Osteoblast (primary cell): ENCODE measurements at places on chromosomes 13 and 19.

DNA sequence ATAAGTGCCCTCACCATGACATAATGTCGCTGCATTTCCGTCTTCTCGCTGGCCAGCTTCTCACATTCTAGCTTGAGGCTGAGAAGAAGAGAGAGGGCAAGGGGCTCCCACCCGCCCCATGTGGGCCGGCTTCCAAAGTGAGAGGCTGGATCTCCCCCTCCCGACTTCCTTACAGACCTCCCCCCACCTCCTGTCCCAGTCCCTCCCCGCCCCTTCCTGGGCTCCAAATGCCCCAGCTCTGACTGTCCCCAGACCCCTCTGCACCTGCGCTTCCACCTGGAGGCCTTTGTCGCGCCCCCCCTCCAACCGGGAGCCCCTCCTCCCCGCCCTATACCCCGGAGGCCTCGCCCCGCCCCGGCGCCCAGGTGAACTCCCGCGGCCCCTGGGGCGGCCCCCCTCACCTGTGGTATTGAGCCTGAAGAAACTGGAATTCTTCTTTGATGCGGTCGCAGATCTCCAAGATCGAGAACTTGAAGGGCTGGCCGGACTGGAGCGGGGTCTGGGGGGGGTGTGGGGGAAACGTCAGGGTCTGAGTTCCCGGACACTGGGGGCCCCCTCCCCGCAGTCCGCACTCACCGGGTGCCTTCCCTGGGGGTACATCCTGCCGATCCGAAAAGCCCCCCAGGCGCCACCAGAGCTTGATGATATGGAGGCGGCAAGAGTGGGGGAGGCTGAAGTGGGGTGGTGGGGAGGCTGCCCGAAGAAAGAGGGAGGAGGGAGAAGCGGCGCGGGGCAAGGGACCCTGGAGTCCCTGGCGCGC, 595 bp downstream of the TLE2 start:
- peak; percentile 91 for DNase-seq

- peak; percentile 86 for DNase-seq
Observed at GRCh38 chr19:34173193-34173956, 1.1 kb downstream of the LSM14A start.

DNA sequence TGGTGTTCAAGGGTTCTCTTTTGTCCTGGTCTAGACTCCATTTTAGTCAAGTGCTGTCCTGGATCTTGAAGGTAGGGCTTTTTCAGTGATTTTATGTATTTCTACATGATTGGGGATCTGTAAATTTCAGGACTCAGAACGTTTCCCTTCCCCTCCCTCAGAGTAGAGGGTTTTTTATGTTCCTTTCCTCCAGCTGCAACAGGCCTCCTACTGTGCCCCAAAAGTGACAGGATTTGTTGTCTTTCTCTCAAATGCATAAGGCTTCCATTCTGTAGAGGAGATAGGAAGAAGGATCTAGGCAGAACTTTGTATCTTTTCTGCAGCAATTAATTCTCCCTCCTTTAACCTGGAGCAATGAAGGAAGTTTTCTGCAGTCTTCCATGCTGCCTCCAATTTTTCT, 251.3 kb downstream of the MAB21L1 start:
- DNase-seq, result no peak

DNA sequence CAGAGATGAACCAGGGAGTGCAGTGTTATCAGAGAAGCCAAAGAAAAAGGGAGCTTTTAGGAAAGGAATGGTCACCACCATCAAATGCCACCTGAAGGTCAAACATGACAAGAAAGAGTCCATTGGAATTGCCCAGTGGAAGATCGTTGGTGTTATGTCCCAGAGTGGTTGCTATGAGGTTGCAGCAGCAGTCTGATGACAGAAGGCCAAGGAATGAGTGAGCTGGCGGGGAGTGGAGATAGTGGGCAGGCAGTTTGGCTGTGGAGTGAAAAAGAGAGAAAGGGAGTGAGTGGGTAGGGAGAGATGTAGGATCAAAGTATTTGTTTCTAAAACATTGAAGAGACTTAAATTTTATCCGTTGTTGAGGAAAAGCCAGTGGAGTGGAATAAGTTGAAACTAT, 117.4 kb upstream of the WASF3 start:
- no peak for DNase-seq

- no peak for DNase-seq
Observed at GRCh38 chr19:7823686-7824301, 6.2 kb upstream of the EVI5L start.

DNA sequence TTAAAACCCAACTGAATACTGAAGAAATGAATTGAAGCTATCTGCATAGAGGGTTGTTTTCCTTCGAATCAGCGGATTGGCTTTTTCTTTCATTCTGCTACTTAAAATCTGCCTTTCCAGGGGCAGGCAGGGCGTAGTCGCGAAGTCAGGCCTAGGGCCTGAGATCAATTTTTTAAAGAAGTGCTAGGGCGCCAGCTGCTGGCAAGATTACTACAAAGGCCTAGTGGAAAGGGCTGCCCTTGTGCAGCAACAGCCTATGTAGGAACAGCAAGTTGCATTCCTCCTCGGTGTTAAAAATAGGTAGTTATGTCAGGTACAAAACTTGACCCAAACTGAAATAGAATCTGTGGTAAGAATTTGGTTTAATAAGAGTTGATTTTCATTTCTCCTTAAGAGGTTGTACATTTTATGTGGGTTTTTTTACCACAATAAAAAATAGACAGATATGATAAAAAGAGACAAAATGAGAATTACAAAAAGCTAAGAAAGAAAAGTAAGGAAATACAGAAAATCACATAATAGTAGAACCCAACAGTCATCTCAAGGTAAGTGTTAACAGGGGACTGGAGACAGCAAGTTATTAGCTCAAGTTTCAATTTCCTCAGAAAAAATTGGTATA, 9.5 kb upstream of the URAD start:
- DNase-seq, result no peak

DNA sequence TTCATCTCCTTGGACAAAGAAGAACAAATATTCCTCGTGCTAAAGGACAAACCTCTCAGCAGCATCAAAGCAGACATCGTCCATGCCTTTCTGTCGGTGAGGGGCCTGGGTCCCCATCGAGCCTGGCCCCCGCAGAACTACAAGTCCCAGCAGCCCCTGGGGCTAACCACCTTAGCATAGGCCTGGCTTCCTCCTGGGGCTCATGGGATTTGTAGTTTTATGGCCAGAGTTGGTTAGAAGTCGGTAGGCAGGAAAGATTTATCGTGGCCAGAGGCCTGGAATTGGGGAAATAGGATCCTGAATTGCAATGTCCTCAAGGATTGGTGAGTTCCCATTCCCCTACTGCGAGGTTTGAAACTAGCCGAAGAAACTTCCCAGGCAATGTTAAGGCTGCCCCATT, 19.6 kb downstream of the TMEM150B start:
- peak; percentile 91 for DNase-seq

DNA sequence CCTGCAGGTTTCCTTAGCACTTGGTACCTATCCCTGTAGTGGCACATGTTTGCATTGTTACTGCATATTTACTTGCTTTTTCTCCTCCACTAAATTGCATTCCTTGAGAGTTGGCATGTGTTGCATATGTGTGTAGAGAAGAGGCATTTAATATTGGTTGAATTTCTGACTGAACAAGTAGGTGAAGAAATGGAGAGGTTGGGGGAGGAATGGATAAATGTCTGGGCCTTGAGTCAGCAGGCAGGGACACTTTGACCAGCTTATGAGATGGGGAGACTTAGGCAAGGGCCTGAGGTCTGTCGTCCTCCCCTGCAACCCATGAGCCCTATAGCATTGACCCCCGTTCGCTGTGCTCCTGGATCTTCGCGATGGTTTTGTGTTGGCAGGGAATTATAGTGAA, 2.0 kb upstream of the GPR18 start:
- peak; percentile 34 for DNase-seq

- DNase-seq, result peak; percentile 90
Observed at GRCh38 chr19:5880604-5881078, 10.3 kb upstream of the FUT5 start.

DNA sequence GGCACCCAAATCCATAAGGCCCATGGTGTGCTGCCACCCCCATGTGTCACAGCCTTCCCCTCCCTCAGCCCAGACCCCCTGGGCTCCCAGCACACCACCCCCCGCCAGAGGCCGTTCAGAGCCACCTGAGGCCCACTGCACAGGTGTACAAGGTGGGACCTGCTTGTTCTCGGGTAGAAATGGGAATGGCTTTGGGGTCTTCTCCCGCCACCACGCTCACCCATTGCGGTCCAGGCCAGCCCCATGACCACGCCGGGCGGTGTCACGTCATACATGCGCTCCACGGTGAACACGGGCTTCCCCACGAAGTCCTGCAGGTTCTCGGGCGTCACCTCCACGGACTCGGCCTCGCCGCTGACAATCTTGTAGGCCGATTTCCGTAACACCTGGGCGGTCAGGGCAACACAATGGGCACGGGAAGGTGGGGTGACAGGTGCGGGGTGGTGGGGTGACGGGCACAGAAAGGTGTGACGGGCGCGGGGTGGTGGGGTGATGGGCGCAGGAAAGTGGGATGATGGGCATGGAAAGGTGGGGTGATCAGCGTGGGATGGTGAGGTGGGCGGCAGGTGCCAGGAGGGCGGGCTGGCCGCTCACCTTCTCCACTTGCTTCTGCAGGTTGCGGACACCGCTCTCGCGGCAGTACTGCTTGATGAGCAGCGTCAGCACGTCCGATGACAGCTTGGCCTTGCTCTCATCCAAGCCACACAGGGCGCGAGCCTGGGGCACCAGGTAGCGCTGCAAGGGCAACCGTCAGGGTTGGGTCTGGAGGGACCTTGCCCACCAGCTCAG, 4.3 kb downstream of the RPL36 start:
- DNase-seq, result peak; percentile 60

GRCh38 chr13:35818633-35819067, 312.5 kb downstream of the DCLK1 start:
- DNase-seq, result peak; percentile 62

DNA sequence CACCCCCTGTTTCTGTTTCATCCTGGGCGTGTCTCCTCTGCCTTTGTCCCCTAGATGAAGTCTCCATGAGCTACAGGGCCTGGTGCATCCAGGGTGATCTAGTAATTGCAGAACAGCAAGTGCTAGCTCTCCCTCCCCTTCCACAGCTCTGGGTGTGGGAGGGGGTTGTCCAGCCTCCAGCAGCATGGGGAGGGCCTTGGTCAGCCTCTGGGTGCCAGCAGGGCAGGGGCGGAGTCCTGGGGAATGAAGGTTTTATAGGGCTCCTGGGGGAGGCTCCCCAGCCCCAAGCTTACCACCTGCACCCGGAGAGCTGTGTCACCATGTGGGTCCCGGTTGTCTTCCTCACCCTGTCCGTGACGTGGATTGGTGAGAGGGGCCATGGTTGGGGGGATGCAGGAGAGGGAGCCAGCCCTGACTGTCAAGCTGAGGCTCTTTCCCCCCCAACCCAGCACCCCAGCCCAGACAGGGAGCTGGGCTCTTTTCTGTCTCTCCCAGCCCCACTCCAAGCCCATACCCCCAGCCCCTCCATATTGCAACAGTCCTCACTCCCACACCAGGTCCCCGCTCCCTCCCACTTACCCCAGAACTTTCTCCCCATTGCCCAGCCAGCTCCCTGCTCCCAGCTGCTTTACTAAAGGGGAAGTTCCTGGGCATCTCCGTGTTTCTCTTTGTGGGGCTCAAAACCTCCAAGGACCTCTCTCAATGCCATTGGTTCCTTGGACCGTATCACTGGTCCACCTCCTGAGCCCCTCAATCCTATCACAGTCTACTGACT, at the start of gene KLK3:
Gene KLK3 (plus strand): TSS at position 280 of the 775 bp plus-strand sequence. CDS start 41 bp downstream, at position 321.
- DNase-seq, result peak; percentile 17

DNA sequence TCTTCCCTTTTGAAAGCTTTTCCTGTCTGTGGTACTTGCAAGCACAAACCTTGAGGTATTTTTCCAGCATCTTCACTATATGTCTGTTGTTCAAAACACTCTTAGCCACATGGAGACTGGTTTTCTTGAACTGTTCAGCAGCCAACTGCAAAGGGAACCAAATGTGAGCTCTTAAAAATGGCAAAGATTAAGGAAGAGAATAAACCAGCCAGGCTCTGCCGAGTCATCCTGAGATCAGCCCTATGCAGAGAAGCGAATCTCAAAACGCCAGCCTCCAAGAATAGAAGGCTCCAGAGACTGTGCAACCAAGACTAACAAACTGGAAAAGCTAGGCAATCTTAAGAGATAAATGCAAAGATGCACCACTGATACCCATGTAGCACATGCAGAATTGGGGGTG, 20.7 kb downstream of the AKAP8 start:
- DNase-seq, result peak; percentile 65

- no peak for DNase-seq
Observed at GRCh38 chr19:51224163-51224641, 678 bp upstream of the CD33 start.

GRCh38 chr13:43980587-43980986, 100.9 kb downstream of the LACC1 start:
- DNase-seq, result no peak

DNA sequence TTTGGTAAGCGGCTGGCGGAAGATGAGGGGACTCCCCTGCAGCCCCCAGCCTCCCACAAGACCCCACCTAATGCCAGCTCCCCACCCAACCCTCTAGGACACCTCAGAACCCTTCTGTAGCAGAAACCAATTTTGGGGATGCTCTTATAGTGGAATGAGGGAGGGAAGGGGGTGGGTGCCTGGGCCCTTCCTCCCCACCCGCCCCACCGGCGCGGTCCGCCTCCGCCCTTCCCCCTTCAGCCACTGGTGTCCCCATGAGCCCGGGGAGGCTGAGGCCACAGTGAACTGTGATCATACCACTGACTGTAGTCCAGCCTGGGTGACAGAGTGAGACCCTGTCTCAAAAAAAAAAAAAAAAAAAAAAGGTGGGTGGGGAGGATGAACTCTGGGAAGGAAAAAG, 16.2 kb downstream of the TLE6 start:
- DNase-seq, result peak; percentile 55

GRCh38 chr19:28420811-28421550, 792.0 kb downstream of the UQCRFS1 start:
- DNase-seq, result no peak

DNA sequence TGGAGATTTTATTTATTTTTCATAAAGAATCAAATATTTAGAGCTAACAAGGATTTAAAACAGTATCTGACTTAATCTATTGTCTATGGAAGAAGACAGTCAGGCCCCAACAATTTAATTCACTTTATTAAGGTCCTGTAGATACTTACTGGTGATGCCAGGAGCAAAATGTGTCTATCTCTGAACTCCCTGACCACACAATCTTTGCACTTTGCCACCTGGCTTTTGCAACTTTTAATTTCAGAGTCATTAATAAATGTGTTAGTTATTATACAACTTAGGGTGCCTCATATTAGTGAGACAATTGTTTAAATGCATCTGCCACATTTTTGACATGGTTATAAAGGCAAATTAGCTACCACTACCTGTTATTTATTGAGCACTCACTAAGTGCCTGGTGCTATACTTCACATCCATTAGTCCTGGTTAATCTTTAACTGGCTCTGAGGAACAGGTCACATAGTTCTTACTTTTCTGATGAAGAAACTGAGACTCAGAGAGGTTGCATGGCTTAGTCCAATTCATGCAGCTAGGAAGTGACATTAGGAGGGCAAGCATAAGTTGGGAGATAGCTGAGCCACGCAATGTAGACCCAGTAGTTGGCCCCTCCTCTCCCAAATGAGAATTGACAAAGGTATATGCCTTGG, 297.9 kb downstream of the DCT start:
- no peak for DNase-seq
